ENCODE measurements at places on chromosomes 13 and 19.

DNA sequence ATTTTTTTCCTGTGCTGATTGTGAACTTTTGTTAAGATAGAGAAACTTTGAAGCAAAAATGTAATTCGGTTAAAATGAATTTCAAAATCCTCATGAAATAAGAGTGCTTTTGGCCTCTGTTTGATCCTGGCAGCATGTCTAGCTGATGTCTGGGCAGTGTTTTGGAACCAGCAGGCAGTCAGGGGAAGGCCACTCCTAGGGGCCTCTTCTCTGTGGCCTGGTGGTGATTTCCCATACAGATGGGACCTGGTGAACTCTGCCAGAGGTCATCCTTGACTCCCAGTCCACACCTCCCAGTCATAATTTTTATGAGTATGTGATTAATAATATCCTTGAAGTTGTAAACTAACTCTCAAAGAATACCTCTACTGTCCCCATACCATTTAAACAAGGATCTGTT, 226.6 kb downstream of the PCCA start:
- DNase-seq, result no peak

DNA sequence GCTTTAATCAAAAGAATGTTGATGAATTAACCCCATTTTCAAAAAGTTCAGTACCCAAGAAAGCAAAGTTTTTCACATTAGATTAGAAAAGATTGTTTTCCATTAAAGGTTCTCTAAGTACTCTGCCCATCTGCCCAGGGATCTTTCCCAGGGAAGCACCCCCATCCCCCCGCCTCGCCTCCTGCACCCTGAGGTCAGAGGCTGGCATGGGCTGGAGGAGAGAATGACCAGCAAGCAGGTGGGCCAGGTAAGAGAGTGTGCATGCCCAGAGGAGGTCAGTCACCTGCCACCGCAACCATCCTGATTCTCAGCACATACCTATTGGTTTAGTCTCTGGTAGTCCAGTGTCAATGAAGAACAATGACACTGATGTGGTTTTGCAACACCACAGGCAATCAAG, 279.4 kb upstream of the ZNF507 start:
- DNase-seq, result no peak

GRCh38 chr13:25980255-25980654, 71.6 kb downstream of the SHISA2 start:
- no peak for DNase-seq

GRCh38 chr13:89610331-89610730, 1737.2 kb upstream of the MIR17HG start:
- no peak for DNase-seq

DNA sequence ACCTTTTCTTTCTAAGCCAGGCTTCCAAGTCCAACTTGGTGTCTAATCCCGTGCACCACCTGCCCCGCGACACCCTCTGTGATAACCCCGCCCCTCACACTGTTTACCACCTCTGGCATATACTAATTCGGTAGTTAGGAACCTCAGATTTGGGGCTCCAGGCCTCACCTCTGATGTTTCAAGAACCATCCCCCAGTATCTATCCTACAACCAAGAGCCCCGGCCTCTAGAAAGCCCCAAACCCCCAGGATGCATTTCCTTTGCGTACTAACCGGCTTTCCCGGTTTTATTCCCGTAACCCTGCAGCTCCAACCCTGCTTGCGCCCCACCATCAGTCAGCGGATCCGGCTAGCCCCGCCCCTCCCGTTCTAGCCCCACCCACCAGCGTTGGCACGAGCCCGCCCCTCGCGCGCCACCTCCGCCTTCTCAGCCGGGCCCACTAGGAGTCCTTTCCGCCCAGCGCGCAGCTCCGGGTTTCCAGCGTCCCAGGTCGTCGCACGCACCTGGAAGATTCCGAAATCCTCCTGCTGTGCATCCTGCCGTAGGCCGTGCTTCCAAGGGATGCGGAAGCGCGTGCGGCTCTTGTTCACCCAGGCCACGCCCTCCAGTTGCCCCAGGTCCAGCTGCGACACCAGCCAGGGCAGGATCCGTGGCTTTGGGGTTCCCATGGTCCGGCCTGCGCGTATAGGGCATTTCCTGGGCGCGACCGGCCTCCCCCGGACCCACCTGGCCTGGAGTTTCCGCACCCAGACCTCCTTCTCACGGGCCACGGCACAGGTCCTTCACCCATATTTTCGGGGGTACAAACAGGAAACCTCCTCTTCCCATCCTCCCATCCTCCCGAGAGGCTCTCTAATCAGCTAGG, 1.3 kb downstream of the IRF3 start:
- DNase-seq, result peak; percentile 84

GRCh38 chr13:74093691-74094090, 40.5 kb downstream of the KLF12 start:
- DNase-seq, result no peak

GRCh38 chr19:6596621-6597020, 5.7 kb upstream of the CD70 start:
- no peak for DNase-seq

DNA sequence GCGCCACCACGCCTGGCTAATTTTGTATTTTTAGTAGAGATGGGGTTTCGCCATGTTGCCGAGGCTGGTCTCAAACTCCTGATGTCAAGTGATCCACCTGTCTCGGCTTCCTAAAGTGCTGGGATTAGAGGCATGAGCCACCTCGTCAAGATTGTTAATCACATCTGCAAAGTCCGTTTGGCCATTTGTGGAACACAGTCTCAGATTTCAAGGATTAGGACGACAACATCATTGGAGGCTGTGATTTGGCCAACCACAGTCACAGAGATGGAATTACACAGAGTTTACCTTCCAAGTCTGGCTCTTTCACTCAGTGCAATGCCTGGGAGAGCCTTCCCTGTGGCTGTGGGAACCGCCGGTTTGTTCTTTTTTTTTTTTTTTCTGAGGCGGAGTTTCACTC, 17.8 kb downstream of the SULT2B1 start:
- DNase-seq, result no peak

GRCh38 chr13:87302931-87303330, 368.2 kb upstream of the SLITRK5 start:
- DNase-seq, result no peak

DNA sequence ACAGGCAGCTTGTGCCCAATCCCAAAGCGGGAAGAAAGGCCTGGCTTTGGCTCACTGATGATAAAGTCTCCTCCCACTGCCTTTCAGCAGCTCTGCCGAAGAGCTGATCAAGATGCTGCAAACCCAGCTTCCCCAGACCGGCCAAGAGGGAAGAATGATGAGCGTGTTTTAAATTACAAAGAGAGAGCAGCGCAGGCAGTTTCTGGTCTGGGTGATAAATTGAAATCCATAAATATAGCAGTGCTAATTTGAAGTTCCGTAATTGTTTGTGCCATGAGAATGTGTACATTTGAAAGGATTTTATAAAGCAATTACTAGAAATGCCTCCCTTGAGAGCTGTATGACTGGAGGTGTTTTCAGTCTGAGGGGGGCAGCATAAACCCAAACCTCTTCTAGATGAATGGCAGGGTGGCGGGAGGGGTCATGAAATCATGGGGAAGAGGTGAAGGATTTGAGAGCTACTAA, 171.8 kb downstream of the STK24 start:
- DNase-seq, result no peak

GRCh38 chr13:112686364-112686763, 3.5 kb upstream of the ATP11A start:
- DNase-seq, result no peak

DNA sequence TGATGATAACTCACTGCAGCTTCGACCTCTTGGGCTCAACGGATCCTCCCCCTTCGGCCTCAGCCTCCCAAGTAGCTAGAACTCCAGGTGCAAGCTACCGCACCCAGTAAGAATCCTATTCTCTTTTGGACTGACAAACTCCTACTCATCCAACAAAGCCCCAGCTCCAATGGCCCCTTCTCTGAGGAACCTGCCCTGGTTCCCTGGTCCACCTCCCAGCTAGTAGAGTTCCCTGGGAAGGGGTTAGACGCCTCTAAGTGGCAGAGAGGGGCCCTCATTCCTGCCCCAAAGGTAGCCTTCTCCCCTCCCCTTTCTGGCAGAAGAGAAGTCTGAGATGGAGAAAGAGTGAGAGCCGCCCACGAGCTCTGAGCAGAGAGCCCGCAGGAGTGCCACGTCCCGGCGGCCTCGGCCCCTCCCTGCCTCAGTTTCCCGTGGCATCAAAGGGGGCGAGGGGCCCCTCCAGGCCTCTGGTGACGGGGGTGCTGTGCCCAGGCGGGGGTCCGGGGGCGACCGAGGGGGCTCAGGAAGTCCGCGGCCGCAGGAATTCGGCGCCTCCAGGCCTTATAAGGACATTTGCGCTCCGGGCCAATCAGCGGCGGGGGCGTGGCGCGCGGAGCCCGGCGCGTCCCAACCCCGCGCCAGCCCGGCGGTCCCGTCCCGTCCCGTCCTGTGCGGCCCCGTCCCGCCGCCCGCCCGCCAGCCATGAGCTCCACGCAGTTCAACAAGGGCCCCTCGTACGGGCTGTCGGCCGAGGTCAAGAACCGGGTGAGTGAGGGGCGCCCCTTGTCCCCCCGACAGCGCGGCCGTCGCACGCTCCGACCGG, at the start of gene CNN2:
CNN2 (plus strand) TSS at position 649 of the 823 bp plus-strand sequence; CDS start at position 703, 54 bp downstream.
- DNase-seq, result peak; percentile 49

DNA sequence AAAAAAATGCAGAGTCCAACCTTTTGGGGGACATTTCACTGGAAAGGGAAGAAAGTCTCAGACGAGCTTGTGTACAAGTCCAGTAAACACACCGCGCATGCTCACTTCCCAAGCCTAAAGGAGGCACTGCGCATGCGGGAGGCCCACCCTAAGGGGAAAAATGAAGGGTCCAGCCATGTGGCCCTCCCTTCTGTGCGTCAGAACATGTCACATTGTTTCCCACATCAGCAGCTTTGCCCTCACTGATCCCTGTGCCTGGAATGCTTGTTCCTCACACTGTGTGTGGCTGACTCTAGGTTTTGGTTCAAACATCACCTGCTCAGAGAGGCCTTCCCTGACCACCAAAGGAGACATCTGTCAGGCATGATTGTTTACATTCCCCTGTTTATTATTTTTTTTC, 4.4 kb downstream of the ELSPBP1 start:
- DNase-seq, result no peak

- no peak for DNase-seq
Measured at GRCh38 chr19:53812335-53812734, 11.8 kb downstream of the NLRP12 start.

GRCh38 chr19:41064974-41065569, 23.2 kb upstream of the CYP2A13 start:
- DNase-seq, result no peak

DNA sequence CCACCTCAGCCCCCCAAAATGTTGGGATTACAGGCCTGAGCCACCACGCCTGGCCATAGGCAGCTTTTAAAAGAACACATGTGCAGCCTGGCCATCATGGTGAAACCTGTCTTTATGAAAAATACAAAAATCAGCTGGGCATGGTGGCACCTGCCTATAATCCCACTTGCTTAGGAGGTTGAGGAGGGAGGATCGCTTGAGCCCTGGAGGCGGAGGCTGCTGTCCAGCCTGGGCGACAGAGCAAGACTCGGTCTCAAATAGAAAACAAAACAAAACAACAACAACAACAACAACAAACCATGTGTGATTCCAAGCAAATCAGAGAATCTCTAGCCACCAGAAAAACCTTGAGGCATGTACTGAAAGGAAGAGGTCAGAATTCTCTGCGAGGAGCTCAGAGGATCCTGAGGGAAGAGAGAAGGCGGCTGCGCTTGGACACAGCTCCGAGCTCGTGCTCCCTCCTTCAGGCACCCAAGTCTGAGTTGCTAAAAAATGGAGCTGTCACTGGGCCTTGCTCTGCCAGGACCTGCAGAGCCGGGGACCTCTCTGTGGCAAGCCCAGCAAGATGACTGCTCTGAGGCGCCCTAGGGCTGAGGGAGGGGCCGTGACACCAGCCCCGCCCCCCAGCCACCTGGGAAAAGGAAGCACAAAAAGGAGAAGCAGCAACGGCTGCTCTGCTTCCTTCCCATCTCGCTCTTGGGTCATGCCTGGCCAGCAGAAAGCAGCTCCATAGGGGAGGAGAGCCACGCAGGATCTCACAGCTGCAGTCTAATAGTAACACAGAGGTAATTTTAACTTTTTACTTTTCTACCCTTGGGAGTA, at the start of gene ARL11:
ARL11 (plus strand) TSS at position 677 of the 822 bp plus-strand sequence. CDS start 1,941 bp downstream, outside the sequence.
- DNase-seq, result peak; percentile 79

GRCh38 chr19:42246143-42246921, 3.9 kb upstream of the GSK3A start:
- peak; percentile 39 for DNase-seq

DNA sequence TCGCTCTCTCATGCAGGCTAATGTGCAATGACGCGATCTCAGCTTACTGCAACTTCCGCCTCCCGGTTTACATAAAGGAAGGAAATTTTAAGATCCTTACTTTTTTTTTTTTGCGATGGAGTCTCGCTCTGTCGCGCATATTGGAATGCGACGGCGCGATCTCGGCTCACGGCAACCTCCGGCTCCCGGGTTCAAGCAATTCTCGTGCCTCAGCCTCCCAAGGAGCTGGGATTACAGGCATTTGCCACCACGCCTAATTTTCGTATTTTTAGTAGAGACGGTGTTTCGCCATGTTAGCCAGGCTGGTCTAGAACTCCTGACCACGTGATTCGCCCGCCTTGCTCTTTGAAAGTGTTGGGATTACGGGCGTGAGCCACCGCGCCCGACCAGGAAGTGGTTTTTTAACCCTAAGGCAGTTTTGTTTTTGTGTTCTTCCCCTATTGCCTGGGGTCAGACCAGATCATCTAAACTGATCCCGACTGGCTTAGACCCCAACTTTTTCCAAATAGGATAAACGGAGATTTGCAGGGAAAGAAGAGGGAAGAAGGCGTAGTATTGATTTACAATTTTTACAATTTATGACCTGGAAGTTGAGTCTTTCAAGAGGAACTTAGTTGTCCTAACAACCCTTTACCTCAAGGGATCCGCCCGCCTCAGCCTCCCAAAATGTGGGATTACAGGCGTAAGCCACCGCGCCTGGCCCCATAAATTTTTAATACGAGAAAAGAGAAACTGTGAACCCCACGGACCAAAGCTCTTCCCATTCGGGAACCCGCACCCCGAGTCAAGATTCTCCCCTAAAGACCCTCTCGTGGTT, 142.0 kb downstream of the ZNF737 start:
- peak; percentile 46 for DNase-seq

GRCh38 chr19:55085923-55086715, 10.4 kb downstream of the EPS8L1 start:
- DNase-seq, result no peak

DNA sequence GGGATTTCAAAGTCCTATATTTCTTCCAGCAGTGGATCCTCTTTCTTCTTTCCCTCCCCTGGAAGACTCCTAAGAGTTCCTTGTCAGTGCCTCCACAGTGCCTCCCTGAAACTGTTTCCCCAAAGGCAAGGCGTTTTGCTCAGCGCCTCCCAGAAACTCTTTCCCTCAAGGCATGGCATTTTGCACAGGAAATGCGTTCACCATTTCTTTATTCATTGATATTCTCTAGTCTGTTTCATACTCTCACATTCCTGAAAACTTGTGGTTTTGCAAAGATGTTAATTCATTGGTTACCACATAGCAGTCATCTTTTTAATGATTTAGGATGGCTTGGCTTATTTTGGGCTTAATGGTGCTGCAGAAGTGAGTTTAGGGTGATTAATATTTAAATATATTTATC, 177.3 kb upstream of the SLC10A2 start:
- DNase-seq, result no peak

GRCh38 chr13:48504606-48505005, 28.3 kb downstream of the RCBTB2 start:
- DNase-seq, result no peak

All from CD4-positive, alpha-beta T cell treated with Interleukin-4 for 1 hour (primary cell).